ENCODE measurements at places on chromosomes 13 and 19.

- DNase-seq, result no peak
Observed at GRCh38 chr13:43030548-43030947, 7.2 kb downstream of the DNAJC15 start.

DNA sequence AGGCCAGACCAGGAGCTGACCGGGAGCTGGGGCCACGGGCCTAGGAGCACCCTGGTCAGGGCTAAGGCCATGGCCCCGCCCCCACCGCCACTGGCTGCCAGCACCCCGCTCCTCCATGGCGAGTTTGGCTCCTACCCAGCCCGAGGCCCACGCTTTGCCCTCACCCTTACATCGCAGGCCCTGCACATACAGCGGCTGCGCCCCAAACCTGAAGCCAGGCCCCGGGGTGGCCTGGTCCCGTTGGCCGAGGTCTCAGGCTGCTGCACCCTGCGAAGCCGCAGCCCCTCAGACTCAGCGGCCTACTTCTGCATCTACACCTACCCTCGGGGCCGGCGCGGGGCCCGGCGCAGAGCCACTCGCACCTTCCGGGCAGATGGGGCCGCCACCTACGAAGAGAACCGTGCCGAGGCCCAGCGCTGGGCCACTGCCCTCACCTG is 6.6 kb downstream of the SPHK2 start:
- DNase-seq, result no peak

DNA sequence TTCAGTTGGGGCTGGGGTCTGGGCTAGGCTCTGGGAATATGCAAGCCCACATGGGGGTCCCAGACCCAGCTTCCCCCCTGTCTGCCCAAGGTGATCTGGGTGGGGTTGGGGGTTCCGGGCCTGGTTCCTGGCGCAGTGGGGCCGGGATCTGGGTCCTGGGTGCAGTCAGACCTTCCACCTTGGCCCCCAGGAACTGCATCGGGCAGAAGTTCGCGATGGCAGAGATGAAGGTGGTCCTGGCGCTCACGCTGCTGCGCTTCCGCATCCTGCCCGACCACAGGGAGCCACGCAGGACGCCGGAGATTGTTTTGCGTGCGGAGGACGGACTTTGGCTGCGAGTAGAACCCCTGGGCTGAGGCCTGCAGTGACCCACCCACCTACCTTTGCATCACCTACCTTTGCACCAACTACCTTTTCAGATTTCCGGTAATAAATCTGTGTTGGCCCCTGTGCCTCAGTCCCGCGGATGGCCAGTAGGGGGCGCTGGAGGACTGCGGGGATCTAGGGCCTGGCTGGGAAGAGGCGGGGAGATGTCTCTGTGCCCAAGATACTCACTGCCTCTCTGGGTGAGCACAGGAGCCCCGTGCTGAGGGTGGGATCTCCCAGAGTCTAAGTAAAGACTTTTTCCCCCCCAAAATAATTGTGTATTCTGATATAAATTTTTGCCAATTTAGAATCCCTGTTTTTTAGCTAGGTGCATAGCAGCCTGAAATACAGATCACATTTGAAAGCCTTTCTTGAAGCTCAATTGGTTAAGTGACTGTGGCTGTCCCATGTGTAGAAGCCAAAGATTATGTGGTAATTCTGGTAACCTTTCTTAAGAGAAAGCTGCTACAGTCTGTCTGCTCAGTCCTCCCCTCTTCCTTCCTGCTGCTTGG is 11.5 kb upstream of the CYP4F3 start:
- peak; percentile 82 for DNase-seq

DNA sequence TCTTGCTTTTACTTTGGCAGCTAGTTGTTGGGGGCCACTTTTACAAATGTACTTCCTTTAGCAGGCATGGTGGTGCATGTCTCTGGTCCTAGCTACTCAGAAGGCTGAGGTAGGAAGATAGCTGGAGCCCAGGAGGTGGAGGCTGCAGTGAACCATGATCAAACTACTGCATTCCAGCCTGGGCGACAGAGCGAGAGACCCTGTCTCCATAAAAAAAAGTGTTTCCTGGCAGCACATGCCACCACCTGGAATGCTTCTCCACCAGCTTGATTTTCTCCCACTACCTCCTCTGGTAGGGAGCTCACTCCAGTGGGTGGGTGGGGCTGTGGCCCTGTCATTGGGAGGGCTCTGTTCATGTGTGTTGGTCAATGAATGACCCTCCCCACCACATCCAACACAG is 12.5 kb downstream of the FZR1 start:
- no peak for DNase-seq

DNA sequence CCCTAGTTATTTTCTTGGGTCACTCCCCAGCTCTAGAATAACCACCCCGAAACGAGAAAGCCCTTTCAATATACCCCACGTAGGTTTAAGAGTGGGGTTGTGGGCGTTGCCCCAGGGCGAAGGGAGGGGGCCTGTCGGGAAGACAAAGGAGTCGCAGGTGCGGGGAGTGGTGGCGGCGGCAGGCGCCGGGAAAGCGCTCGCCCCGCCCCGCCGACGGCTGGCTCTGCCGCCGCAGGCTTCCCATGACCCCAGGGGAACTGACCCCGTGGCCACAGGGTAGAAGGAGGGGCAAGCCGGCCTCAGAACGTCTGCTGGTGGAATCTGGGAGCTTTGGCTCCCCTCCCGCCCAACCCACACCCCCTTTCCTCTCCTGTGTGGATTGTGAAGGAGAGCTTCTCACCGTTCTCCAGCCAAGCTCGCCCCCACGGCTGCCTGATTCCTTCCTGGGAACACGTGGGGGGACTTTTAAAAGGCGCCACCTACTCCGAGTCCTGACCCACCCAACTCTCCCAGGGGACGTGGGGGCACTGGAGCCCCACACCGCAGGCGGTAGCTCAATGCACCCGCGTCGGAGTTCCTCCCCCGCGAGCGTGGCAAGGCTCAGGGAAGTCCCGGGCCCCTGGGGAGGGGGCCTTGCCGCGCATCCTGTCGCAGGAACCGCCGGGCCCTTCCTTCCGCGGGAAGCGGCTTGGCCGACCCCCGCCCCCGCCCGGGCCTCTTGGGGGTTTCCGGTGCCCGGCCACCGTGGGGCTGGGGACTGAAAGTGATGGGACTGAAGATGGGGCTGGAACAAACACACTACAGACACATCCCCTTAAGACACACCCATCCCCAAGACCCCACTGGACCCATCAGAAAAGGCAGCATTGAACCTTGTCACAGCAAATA is 5.5 kb downstream of the IER2 start:
- peak; percentile 59 for DNase-seq

GRCh38 chr19:44951179-44952159 is 3.7 kb upstream of the CLPTM1 start:
- DNase-seq, result peak; percentile 15

- DNase-seq, result no peak
Observed at GRCh38 chr13:40148101-40148500, 492.6 kb downstream of the COG6 start.

DNA sequence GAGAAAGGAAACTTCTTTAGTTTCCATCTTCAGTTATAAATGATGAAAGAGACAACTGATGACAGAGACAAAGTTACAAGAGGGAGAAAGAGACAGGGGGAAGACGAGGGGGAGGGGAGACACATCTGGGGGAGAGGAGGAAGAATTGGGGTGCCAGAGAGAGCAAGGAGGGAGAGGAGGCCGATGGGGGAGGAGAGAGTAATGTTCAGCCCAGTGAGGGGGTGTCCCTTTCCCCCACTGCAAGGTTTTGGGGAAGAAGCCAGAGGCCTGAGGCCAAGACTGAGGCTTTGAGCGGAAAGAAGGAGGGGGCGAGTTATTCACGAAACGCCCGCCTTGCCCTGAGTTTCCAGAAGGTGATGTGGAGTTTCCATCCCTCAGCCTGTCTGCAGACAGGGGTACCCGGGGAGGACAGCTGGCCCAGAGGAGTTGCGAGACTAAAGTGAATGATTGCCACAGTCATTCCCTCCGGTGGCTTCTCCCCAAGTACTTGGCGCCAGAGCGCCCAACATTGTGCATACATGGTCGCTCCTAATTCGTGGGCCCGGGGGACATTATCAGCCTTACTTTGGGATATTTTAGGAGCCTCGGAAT is 558 bp upstream of the PPAN start:
- peak; percentile 48 for DNase-seq

GRCh38 chr19:2608602-2608922 is 93.9 kb downstream of the GNG7 start:
- DNase-seq, result no peak

- DNase-seq, result no peak
Observed at GRCh38 chr13:27311518-27312210, 41.0 kb downstream of the RASL11A start.

DNA sequence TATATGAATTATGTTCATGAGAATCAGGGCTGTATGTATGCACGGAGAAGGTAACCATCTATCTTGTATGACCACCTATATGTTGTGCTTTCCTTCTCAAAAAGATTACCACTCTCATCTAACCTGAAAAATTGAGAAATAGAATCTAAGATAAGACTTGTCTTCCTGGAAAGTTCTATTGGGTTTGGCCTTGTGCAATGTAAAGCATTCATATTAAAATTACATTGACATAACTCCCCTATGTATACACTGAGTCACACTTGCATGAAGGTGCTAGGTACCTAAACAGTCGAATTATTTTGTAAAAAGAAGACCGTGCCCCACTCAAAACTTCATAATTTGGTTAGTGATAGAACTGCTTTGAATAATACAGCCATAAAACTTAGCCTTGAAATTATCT is 54.5 kb upstream of the RFXAP start:
- DNase-seq, result no peak

GRCh38 chr19:1041835-1042685 is 2.2 kb downstream of the ABCA7 start:
- no peak for DNase-seq

- no peak for DNase-seq
Observed at GRCh38 chr19:30237140-30237539, 135.0 kb upstream of the ZNF536 start.

GRCh38 chr19:17243830-17244617 is 1.7 kb downstream of the NR2F6 start:
- DNase-seq, result no peak

GRCh38 chr13:40103864-40104263 is 448.4 kb downstream of the COG6 start:
- DNase-seq, result no peak

DNA sequence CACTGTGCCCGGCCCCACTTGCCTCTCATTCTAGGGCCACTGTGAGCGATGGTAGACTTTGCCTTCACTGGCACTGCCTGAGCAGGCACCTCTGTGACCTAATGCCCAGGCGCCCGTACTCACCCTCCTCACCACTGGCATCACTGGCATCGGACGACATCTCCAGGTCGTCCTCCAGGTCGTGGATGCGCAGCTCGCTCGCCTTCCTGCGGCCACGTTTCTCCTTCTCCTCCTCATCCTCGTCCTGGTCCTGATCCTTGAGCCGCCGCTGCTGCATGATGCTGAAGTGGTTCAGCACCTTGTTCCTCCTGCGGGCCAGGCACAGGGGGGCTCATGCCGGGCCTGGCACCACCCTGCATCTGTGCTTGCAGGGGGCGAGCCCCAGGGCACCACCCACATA is 7.5 kb upstream of the PSPN start:
- no peak for DNase-seq

DNA sequence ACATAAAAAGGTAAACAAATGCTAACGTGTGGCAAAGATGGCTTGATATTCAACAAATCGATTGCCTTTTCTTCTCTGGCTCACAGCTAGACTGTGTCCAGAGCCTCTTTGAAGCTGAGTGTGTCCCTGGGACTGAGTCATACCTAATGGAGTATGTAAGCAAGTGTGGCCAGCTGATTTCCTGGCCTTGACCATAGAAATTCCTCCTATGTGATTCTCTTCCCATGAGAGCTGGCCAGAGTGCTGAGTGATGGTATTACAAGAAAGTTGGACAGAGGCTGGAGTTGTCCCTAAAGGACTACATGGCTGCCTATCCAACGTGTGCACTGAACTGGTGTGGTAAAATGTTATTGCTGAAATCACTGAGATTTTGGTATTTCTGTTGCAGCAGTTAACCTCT is 320.1 kb upstream of the SLC10A2 start:
- no peak for DNase-seq

- no peak for DNase-seq
Observed at GRCh38 chr13:31957772-31958171, 73.8 kb upstream of the FRY start.

DNA sequence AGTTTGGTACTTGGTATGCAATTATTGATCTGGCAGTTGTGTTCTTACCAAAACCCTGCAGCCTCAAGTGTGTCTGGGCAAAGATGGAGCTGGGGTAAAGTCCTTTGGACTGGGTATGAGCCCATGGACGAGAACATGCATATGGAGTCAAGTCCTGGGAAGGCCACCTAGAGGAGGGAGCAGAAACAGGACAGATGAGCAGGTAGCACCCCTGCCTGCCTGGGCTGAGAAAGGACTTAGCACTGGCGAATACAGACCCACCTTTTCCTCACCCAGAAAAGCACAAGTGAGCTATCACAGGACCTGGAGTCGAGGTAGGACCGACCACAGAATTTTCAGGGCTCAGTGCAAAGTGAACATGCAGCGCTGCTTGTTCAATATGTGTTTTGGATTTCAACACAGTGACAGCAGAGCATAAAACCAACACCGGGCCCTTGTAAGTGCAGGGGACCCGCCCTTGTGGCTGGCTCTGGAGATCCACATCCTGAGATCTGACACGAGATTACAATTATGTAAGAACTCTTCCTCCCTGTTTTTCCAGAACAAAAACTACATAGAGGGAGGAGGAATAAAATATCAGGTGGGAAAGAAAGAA is 25.9 kb downstream of the IGFL2 start:
- DNase-seq, result no peak

- DNase-seq, result no peak
Observed at GRCh38 chr13:37446503-37446902, 152.1 kb downstream of the POSTN start.

DNA sequence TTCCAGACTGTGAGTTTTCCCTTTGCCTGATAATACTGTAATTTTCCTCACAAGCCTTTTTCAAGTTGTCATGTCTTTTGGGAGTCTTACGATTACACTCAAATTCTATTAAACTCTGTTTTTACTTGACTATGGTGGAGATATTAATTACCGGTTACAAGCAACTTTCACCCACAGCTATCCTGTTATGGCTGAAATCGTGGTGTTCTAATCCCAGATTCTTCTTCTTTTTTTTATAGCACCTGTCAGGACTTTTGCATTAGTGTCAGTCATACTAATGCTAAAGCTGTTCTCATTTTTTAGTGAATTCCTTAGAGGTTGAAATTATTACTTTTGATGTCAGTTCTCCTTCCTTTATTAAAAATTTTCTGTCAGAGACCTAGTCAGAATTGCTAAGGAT is 187.8 kb upstream of the CSNK1A1L start:
- DNase-seq, result no peak

- no peak for DNase-seq
Observed at GRCh38 chr19:46413262-46414031, at the start of gene CCDC8. CCDC8 (minus strand) TSS chr19:46413564; CDS start chr19:46412810, 754 bp downstream.

- DNase-seq, result peak; percentile 35
Observed at GRCh38 chr19:17448131-17448967, at the start of gene TMEM221. TMEM221 (minus strand) TSS chr19:17448668; CDS start chr19:17448462, 206 bp downstream.

GRCh38 chr13:44296856-44297255 is 76.8 kb upstream of the SERP2 start:
- no peak for DNase-seq

Data from stimulated activated CD8-positive, alpha-beta memory T cell treated with anti-CD3 and anti-CD28 coated beads, Interleukin-2, amount 100 ng/mL, for 1 hour (primary cell).